ENCODE measurements at places on chromosomes 1 and 21. TPM values are rescaled to one million over a fixed set of nuclear protein-coding genes. Genes with fewer than 3 reads are reported as not detected.

Gene WNT2B
- 1.2 TPM for total RNA-seq

Gene GJA8
- not detected for total RNA-seq

Gene PLEKHG5
- total RNA-seq: 5.0 TPM

Gene MTARC1
- total RNA-seq: not detected

Gene DNTTIP2
- total RNA-seq: 77.0 TPM

Gene ALG14
- 1.2 TPM for total RNA-seq

Gene TLR5
- total RNA-seq: 0.84 TPM

Gene SPRR3
- not detected for total RNA-seq

Gene SLAMF9
- total RNA-seq: not detected

Gene DCLRE1B
- 7.0 TPM for total RNA-seq

GRCh38 chr1:53174971-53175913 is 21.4 kb upstream of the CPT2 start:
- no peak overlapping the region for H3K4me3 ChIP-seq
- no peak overlapping the region for H3K27ac ChIP-seq
- no peak for DNase-seq
- H3K27me3 ChIP-seq: no peaks in the 10 kb centered on the region
- H3K4me1 ChIP-seq: no peaks in the 10 kb centered on the region

- H3K4me1 ChIP-seq: no peaks in the 10 kb centered on the region
- no peaks in the 10 kb centered on the region for H3K36me3 ChIP-seq
- no peaks in the 10 kb centered on the region for H3K27me3 ChIP-seq
- no peak for DNase-seq
These were observed 104.1 kb downstream of the RIPK4 start for GRCh38 chr21:41662761-41663160.

- no peak for DNase-seq
- no peaks in the 10 kb centered on the region for H3K4me1 ChIP-seq
- no peak overlapping the region for H3K27ac ChIP-seq
- H3K36me3 ChIP-seq: no peaks in the 10 kb centered on the region
- H3K4me3 ChIP-seq: no peak overlapping the region
These were observed 739.4 kb upstream of the ADGRL4 start for GRCh38 chr1:79745929-79746328.

DNA sequence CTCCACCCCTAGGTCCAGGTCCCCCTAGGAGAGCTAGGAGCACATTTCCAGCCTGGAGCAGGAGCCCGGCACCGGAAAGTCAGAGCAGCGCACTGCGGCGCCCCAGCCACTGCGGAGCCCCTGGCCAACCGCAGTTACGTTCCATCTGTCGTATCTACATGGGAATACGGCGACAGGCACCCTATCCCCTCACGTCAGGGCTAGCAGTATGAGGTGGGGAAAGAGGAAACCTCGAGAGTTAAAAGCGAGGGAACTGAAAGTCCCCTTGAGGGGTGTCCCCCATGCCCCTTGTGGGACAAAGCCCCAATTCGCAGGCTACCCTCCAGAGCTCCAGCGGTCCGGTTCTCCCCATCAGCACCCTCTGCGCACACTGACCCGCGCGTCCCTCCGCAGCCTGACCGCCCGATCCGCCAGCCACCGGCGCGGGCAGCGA is 995 bp downstream of the COLGALT2 start:
- H3K4me1 ChIP-seq: peaks cover 20% of the 10 kb centered on the region
- H3K4me3 ChIP-seq: no peak overlapping the region
- no peak for DNase-seq
- no peak overlapping the region for H3K27ac ChIP-seq
- no peaks in the 10 kb centered on the region for H3K36me3 ChIP-seq

DNA sequence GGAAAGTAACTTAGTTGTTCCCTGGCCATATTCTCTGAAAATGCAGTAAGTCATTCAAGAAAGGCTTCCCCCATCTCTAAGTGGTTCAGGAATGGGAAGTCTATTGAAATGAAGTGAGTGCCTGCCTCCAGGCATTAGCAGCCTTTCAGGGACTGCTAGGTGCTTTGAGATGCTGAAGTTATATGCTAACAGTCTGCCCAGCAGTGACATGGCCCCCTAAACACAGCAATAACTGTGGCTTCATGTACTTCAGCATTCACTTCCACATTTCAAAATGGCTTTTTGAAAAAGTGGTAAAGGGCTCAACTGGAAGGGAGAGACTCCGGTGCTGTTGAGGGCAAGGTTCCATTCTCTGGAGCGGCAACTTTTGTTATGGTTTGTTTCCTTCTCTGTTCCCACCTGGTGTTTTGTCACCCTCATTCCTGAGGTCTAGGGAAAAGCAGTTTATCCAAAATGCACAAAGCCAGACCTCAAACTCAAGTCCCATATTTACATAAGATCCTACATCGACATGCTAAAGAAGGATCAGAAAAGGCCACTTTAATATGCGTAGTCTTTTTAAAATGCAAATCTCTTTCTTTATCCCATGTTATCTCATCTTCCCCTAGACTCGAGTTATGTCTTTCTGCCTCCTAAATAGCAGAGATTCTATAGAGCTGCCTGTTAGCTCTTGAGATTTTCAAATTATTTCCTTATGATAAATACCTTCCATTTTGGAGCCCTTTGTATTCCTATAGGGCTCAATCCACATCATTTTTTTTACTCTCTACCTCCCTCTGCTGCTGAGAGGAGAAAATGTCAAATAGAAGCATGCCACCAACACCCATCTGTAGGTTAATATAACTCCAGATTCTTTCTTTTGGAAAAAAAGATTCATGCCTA is 34.2 kb upstream of the LRRC8C start:
- peak; percentile 37 for DNase-seq
- H3K4me3 ChIP-seq: peak overlapping the region; percentile 15

- H3K36me3 ChIP-seq: no peaks in the 10 kb centered on the region
- H3K4me3 ChIP-seq: no peak overlapping the region
- DNase-seq: no peak
- H3K27ac ChIP-seq: no peak overlapping the region
- no peaks in the 10 kb centered on the region for H3K27me3 ChIP-seq
- H3K4me1 ChIP-seq: peaks cover 18% of the 10 kb centered on the region
These were observed 22.5 kb upstream of the CAP1 start for GRCh38 chr1:40017951-40018575.

GRCh38 chr1:243639027-243639658 is 210.9 kb downstream of the AKT3 start:
- no peak for DNase-seq
- H3K36me3 ChIP-seq: peaks cover 13% of the 10 kb centered on the region
- no peak overlapping the region for H3K27ac ChIP-seq
- H3K4me1 ChIP-seq: no peaks in the 10 kb centered on the region
- no peak overlapping the region for H3K4me3 ChIP-seq

- H3K4me3 ChIP-seq: no peak overlapping the region
- no peaks in the 10 kb centered on the region for H3K4me1 ChIP-seq
- no peaks in the 10 kb centered on the region for H3K27me3 ChIP-seq
- H3K36me3 ChIP-seq: no peaks in the 10 kb centered on the region
- DNase-seq: no peak
These were observed 210.6 kb downstream of the RHOU start for GRCh38 chr1:228945885-228946284.

GRCh38 chr1:96306809-96307560 is 414.6 kb upstream of the PTBP2 start:
- no peak overlapping the region for H3K27ac ChIP-seq
- H3K4me1 ChIP-seq: no peaks in the 10 kb centered on the region
- H3K36me3 ChIP-seq: no peaks in the 10 kb centered on the region

GRCh38 chr1:111506561-111506960 is 3.1 kb upstream of the ADORA3 start:
- H3K4me3 ChIP-seq: no peak overlapping the region
- no peaks in the 10 kb centered on the region for H3K36me3 ChIP-seq
- DNase-seq: no peak
- no peaks in the 10 kb centered on the region for H3K27me3 ChIP-seq

- H3K4me1 ChIP-seq: peaks cover 85% of the 10 kb centered on the region
- H3K27me3 ChIP-seq: no peaks in the 10 kb centered on the region
- no peak for DNase-seq
- H3K27ac ChIP-seq: peak overlapping the region; percentile 87
These were observed 39.8 kb downstream of the MRPL39 start for GRCh38 chr21:25567472-25567871.

DNA sequence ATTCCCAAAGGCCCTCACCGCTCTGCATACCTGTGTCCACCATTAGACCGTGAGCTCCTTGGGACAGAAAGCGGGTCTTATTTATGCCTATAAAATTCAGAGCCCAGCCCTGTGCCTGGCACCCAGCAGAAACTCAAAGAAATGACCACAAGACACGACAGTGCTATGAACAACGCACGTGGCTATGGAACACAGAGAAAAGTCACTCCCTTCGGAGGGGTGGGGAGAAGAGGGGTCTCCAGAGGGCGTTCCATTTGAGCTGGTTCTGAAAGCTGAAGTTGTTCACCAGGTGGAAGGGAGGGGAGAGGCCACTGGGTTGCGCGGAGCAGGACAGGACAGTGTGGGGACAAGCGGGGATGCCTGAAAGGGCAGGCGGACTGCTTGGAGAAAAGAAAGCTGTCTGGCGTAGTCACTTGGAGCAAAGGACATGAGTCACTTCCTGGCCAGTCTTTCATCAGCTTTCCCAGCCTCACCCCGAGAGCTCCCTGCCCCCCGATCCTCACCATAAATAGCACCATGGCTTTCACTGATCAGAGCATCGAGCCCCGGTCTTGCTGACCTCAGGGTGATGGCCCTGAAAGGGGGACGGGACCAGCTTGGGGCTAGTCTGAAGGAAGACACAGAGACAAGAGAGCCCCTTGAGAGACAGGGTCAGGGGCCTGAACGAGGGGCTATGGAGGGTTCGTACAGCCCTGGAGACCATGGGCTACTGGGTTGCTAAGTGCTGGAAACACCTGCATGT is 28.5 kb downstream of the ECE1 start:
- no peak overlapping the region for H3K4me3 ChIP-seq
- H3K27me3 ChIP-seq: no peaks in the 10 kb centered on the region
- no peak for DNase-seq
- no peak overlapping the region for H3K27ac ChIP-seq

DNA sequence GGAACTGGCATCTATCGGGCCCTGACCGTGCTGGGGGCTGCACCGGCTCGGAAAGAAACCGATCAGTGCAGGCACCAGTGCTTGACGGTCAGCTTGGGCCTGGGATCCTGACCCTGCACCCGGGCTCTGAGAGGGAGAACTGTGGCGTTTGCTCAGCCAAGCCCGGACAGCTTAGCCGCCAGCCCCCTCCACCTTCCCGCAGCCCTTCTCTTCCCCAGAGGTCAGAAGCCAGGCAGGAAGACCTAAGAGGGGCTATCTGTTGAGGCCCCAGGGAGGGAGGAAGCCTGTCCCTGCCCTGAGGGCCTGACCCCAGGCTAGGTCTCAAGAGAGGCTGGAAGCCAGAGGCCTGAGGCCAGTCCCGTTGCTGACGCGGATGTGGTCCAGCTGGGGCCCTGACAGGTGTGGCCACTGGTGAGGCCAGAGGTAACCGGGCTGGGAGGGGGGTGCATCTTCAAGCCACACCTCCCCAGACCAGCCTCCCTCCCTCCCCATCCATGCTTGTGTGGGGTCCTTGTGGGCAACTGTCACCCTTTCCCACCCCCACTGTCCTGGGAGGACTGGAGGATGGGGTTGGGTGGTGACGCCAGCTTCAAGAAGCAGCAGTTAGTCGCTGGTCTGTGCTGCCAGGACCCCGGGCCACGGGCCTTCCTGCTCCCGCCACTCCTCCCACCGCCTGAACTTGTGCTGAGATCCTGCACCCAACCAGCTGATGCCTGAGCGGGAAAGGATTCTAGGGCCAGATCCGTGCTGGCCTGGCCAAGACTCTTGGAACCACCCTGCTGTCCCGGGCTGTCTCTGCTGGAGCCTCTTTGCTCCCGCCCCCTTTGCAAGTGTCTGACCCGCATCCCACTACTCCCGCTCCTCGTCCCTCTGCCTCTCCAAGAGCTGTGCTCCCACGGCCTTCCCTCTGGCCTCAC is 2.6 kb upstream of the DVL1 start:
- H3K27me3 ChIP-seq: no peaks in the 10 kb centered on the region
- no peak for DNase-seq
- no peaks in the 10 kb centered on the region for H3K36me3 ChIP-seq
- H3K27ac ChIP-seq: no peak overlapping the region
- peaks cover 37% of the 10 kb centered on the region for H3K4me1 ChIP-seq

- DNase-seq: no peak
- no peaks in the 10 kb centered on the region for H3K4me1 ChIP-seq
- H3K27ac ChIP-seq: no peak overlapping the region
- no peak overlapping the region for H3K4me3 ChIP-seq
- peaks cover 14% of the 10 kb centered on the region for H3K36me3 ChIP-seq
These were observed 37.2 kb upstream of the AGO1 start for GRCh38 chr1:35845766-35846165.

DNA sequence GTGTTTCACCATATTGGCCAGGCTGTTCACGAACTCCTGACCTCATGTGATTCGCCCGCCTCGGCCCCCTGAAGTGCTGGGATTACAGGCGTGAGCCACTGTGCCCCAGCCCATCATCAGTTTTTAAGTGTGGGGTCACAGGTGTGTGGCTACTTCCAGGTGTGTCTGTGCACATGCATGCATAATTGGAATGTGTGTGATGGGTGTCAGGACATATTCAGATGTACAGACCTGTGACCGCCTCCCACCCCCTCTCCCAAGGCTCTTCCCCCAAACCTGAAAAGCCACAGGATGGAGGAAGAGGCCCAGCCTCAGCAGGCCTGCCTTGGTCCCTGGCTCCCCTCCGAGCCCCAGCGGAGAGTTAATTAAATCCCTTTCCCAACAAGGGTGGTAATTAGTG is 37.3 kb upstream of the CSF3R start:
- H3K27ac ChIP-seq: no peak overlapping the region
- H3K27me3 ChIP-seq: no peaks in the 10 kb centered on the region
- no peaks in the 10 kb centered on the region for H3K4me1 ChIP-seq
- H3K36me3 ChIP-seq: no peaks in the 10 kb centered on the region

DNA sequence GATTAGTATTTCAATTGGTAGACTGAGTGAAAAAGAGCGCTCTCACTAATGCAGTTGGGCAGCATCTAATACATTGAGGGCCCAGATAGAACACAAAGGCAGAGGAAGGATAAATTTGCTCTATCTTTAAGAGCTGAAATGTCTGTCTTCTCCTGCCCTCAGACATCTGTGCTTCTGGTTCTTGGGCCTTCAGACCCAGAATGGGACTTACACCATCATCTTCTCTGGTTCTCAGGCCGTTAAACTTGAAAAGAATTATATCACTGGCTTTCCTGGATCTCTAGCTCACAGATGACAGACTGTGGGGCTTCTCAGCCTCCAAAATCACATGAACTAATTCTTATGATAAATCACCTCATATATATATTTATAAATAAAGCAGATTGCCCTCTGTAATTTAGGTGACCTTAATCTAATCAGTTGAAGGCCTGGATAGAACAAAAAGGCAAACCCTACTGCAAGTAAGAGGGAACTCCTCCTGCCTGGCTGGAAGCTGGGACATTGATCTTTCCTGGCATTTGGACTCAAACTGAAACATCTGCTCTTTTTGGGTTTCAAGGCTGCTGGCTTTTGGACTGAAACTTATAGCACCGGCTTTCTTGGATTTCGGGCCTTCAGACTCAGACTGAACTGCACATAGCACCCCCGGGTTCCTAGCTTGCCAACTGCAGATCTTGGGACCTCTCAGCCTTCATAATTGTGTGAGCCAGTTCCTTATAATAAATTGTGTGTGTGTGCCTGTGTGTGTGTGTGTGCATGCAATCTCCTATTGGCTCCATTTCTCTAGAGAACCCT is 390.4 kb upstream of the PLXNA2 start:
- DNase-seq: no peak
- no peak overlapping the region for H3K27ac ChIP-seq
